ENCODE measurements at places on chromosomes 6 and 20. TPM values are rescaled to one million over a fixed set of nuclear protein-coding genes. Genes with fewer than 3 reads are reported as not detected.

DNA sequence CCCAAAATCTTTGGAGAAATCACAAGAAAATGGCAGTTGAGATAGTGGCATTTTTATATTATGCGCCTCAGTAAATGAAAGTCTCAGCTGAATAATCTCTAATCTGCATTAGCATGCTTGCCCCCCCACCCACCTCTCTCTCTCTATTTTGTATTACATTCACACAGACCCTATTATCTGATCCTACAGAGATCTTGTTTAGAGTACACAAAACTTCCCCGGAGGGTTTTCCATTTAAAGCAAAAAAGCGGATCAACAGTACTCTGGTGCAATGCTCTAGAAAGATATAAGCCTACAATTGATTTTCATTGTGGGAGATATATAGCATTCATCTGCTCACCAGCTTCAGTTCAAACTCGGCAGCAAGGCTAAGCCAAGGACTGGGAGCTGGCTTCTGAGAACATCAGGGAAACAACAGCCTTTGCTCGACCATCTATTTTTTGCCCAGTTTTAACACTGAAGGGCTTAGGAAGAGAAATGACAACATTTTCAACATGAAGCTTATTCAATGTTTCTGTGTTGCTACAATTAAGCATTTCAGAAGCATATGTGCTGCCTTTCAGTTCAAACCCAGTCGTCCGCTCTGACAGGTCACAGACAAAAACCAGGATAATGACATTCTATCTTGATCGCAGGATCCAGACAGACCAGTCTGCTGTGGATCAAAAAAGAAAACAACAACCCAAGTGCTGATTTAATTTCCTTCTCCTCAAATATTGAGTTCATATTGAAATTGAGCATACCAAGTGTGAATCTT is 137.6 kb upstream of the ATXN1 start:
- no peak for DNase-seq

DNA sequence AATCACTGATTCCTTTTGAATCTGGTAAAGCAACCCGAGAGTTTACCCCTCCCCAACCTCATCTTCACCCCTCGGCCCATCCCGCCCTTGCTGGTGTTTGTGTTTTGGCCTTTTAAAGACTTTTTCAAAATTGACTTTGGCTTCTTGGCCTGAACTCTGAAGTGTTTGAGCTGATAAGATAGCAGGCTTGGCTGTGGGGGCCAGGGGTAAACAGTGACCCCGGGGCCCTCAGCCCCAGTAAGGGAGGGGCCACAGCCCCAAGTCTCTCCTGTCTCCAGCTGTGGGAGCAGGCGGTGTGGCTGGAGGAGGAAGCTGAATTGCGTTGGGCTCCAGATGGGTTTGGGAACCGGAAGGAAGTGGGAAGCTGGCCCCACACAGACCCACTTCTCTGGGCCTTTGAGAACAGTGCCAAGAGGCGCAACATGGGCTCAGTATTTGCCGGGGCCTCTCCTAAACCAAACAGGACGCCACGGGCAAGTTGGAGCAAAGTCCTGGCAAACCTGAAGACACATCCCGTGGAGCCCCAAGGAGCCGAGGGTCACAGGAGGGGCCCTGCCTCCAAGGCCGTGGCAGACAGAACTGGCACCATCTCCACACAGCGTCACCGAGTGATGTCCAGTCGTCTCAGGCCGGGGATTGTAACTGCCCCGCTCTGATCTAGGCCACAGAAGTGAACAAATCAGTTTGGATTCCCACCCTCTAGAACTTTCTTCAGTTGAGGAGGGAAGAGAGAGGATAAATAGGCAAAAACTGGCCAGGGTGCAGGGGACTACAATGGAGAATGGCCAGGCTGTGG is 54.3 kb upstream of the PTPN1 start:
- no peak for DNase-seq

DNA sequence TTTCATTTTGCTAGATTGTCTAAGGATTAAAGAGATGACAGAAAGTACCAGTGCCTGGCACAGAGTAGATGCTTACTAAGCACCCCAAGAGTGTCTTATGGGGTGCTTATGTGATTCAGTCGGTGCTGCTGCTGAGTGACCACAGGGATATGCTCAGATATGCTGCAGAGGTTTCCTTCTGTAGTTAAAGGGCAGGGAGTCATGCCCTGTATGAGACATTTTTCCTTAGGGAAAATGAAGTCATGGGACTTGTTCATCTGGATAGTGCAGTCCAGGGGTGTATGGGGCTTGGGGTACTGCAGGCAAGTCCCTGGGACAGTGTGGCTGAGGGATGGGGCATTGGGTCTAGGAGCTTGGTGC is 25.1 kb downstream of the TOX2 start:
- no peak for DNase-seq

DNA sequence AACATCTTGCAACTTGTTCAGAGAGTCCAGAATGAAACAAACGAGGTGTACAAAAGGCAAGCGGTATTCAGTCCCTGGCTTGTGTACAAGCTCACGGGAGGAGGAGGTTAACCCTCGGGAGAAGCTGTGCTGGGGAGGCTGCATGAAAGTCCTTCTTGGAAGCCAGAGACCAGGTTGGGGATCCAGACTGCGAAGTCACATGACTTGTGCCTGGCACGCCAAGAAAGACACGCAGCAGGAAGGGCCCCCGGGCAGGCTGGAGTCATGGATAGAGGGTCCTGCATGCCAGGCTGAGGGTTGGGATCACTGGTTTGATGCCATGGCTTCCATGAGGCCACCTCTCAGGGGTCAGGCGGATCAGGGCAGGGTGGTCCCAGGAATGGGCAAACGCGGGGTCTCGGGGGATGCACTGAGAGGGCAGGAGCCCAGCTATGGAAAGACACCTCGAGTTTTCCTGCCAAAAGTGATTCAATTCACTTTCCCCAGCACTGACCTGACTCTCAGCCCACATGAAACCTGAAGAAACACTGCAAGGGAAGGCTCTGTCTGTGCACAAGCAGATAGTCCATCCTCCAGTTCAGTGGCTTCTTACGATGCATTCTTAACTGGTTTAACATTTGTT is 79.4 kb downstream of the DLL1 start:
- no peak for DNase-seq

GRCh38 chr6:99362678-99363268 is 13.3 kb upstream of the FAXC start:
- no peak for DNase-seq

DNA sequence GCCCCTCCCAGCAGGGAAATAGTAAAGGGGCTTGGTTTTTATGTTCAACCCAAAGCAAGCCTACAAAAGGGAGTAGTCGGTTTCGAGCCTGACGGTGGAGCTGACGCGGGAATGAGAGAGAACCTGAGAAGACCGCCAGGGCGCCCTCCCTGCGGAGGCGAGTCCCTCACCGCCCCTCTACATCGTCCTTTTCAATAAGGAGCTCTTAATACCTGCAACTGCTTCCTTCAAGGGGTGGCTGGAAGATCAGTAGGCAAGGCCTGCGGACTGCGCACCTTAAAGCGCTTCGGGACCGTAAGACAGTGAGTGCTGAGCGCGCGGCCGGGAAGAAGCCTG is 709 bp upstream of the ZNF76 start:
- DNase-seq: no peak

DNA sequence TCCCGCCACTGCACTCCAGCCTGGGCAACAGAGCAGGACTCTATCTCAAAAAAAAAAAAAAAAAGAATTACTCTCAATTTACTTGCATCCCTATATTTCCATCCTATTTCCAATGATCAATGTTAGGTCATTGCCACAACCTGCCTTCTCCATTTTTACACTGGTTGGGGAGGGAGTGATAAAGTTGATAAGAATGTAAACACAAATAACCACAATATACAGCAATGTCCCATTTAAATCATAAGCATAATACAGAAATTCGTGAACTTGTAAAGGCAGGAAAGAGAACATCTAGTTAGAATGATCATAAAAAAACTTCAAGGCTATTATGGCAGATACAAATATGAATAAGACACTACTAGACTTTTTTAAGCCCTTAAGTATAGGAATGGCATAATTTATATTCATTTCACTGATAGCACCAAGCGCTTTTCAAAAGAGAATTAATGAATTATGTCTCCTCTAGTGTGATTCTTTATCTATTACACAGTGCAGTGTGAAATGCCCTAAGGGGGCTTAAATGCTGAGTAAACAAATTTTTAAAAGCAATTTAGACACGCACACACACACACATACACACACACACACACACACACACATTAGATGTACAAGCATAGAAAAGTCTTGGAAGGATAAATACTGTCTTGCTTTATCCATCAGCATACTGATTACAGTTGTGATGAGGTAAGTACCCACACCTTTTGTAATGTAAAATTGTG is 33.5 kb upstream of the RAB23 start:
- DNase-seq: no peak

DNA sequence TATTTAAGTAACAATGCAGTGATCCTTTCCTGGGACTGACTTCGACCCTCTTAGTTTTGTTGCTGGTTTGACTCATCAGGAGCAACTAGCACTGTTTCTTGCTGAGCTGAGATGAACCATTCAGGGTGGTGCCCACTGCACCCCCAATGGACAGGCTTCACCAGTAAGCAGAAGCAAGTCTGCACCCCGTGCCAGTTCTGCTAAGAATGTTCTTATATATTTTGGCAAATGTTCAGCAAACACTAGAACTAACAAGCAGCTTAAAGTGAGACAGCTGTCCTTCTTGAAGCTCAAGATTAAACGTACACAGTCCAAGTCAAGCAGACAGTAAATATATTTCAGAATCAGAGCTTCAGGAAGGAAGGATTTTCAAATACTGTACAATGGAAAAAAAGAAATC is 561.3 kb upstream of the CDH4 start:
- DNase-seq: no peak

DNA sequence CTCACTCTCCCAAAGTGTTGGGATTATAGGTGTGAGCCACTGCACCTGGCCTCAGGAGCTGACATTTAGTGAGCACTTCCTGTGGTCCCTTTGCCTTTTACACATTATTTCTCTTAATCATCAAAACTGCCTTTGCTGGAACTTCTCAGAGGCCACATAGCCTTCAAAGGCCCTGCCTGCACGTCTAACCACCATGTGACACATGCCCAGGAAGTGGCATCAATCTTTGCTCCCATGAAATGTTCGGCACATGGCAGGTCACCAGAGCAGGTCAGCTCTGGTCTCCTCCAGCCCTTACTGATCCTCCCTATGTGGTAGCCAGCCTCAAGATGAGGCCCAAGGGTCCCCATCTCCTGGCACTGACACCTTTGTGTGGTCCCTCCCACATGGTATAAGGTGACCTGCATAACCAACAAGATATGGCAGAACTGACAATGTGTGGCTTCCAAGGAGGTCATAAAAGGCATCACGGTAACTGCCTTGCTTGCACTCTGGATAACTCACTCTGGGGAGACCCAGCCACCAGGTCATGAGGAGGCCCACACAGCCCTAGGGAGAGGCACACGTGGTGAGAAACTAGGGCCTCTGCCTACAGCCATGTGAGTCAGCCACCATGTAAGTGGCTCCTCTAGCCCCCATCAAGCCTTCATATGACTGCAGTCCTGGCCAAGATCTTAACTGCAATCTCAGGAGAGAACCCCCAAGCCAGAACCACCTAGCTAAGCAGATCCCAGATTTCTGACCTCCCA is 28.8 kb upstream of the HMGA1 start:
- DNase-seq: no peak

DNA sequence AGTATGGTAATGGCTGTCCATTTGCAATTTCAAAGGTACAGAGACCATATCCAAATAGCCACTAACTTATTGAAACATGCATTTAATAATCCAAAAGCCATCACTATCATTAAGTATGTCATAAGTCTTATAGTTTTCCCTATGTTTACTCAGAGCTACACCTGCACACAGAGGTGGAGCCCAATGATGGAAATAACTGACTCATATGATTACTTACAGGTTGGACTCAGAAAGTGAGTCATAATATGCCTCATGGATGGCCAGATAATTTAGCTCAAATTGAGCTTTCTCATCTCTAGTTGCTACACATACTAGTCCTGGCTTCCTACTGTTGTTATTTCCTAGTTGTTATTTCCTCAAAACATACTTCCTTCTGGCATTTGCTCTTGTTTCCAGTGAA is 104.4 kb upstream of the KHDRBS2 start:
- no peak for DNase-seq

DNA sequence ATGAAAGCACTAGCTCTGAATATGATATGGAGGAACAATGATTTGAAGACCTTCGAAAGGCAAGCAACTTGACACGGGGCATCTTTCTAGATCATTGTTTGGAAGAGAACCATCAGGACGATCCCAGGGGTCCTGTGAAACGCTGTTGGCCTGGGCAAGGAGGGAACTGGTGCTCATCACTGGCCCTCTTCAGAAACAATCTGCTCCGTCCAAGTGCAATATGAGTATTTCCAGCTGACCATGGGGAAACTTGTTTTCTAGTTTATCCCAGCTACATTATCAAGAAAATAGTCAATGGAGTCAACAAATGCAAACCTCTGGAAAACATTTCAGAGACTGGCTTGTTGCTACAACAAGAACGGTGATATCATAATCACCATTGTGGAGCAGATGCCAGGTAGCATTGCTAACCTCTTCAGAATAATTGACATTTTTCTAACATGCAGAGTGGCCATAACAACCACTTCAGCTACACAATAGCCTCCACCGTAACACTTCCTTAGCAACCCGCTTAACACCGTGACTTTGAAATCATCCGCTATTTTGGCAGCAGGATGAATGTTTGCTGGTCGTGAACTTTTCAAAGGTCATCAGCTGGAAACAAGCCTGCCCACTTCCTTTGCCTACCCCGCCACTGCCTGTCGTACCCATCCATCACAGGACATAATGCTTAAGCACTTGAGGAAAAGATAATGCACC is 112.0 kb upstream of the PDE10A start:
- no peak for DNase-seq

GRCh38 chr6:76772951-76773350 is 690.3 kb downstream of the HTR1B start:
- no peak for DNase-seq

DNA sequence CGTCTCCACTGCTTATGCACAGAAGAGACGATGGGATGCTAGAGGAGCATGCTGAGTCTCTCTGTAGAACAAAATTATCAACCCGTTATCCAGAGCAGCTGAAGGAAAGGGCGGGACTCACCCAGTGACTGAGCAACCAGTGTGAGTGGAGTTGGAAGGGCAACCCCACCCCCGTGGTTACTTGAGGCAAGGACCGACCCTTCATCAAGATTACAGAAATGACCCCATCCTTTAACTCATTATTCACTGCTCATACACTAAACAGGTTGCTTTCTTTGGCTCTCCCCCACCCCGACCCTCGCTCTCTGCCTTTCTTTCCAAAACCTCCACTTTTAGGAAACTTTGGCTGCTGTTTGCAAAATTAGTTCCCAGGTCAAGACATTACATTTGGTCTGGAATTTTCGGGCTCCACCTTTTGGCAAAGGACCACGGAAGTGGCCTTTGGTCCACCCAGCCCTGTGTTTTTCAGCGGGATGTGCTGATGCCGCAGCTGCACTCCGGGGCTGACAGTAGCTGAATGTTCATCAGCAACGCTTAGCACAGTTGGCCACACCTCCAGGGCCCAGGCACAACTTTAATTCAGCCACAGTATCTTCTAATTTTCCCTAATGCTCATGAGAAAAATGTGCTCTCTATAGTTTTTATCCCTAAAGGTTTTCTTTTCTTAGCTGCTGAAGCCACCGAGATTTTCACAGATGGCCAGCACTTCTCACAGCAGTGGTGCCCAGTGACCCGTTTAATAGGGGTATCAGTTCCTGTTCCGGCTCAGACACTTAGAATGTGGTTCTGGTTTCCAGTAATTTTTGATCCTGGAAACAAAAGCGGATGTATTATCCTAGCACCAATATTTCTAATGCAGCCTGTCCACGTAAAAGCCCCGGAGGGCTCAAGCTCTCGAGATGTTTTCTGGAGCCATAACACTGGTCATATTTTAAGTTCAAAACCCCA is 103.6 kb upstream of the NXT1 start:
- DNase-seq: peak; percentile 38

The AFG1L gene
- total RNA-seq: 9.3 TPM

The SLC24A3 gene
- 15.7 TPM for total RNA-seq

The PI16 gene
- 0.73 TPM for total RNA-seq

The HTR1E gene
- total RNA-seq: 0.54 TPM

The HRH3 gene
- 1.7 TPM for total RNA-seq

The STK38 gene
- total RNA-seq: 19.1 TPM

The DCDC2 gene
- total RNA-seq: 2.6 TPM
